COR-L47 (cell line): ENCODE measurements at places on chromosomes 7 and 10.

DNA sequence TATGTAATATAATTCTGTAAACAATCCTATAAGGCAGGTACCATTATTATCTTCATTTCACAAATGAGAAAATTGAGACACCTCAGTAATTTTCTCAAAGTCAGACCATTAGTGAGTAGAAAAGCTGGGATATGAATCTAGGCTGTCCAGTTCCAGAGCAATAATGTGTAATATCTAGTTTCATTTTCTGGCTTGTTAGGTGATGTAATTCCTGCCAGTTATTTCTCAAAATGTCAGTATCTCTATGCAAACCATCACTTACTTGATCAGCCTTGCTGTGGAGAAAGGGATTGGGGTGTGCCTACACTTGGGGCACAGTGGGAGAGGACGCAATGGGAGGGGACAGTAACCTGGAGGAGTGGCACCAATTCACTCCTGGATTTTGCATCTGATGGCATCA is 157.5 kb downstream of the LYZL1 start:
- DNase-seq = no peak

DNA sequence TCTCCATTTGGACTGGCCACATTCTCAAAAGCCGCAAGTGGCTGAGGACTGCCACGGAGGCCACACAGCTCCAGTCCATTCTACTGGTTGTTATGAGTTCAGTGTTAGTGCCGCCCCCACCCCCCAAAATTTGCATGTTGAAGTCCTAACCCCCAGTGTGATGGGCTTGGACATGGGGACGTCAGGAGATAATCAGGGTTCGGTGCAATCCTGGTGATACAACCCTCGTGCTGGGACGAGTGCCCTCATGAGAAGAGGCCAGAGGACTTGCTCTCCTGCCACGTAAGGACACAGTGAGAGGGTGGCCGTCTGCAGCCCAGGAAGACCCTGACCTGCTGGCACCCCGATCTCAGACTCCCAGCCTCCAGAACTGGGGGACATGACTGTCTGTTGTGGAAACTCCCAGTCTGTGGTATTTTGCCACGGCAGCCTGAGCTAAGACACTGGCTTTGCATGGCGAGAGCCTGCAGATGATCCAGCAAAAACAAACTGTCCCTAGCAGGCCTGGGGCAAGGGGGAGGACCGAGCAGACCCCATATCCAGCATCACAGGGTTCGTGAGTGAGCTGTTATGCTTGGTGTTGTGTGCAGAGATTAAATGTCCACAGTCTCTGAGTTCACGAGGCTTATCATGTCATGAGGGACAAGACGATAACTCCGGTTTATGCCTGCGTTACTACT is 41.5 kb upstream of the INSIG1 start:
- no peak for DNase-seq

DNA sequence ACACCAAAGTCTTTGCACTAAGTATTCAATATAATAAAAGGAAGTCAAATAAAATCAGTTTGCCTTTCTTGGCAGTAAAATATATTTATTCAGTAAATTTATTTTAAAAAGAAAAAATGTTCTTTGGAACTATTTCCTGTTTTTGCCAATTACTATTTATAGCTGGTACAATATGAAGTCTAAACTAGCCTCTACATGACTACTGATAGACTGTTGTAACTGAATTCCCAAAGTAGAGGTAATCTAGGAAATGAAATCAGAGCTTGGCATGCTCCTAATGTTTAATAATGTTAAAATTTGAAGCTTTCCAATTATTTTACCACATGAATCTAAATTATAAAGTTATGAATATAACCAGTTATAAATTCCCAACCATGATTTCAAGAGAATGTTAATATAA is 385.5 kb downstream of the SEMA3D start:
- DNase-seq = no peak

DNA sequence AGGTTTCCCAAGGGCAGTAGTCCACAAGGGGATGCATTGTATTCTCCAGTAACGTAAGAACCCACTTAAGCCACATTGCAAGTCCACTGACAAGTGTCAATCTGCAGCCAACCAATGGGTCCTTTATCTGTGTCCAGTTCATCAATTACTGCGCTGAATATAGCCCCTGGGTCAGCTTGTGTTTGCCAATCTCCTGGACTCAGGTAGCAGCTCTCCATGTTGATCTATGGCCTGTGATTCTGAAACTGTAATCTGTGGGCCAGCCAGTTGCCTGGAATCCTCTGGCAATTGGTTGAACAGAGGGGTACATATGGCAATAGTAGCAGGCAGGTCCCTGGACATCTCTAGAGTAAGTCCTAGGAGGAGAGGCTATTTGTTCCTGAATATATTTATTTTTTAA is 8.8 kb upstream of the TMEM248 start:
- no peak for DNase-seq

DNA sequence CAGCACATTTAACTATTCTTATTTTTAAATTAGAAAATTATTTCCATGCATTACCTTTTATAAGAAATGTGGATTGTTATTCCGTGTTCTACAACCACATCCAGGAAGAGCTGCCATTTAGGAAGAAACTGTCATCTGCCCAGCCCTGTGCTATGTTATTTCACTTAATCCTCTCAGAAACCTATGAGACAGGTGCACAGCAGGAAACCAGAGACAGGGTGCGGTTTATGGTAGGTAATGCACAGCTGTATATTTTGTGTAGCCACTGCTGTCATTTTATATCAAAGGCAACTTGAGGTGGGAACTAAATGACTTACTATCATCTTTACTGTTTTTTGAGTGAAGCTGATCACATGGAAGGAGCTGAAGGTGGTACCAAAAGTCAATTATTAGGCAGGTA is 232.3 kb downstream of the MAGI2 start:
- DNase-seq = no peak

GRCh38 chr7:116583653-116584052 is 58.8 kb downstream of the CAV1 start:
- DNase-seq = no peak

DNA sequence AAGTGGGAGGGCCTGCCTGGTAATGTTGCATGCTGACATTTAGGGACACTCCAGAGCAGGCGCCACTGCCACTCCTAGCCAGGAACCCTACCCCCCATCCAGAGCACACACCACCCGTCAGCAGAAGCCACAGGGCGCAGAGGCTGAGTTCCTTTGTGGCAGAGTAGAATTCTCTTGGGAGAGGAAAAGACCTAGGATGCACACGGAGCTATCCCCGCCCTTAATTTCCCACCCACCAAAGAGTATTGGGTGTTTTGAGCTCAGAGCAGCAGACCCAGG is 702 bp upstream of the INSYN2A start:
- no peak for DNase-seq

DNA sequence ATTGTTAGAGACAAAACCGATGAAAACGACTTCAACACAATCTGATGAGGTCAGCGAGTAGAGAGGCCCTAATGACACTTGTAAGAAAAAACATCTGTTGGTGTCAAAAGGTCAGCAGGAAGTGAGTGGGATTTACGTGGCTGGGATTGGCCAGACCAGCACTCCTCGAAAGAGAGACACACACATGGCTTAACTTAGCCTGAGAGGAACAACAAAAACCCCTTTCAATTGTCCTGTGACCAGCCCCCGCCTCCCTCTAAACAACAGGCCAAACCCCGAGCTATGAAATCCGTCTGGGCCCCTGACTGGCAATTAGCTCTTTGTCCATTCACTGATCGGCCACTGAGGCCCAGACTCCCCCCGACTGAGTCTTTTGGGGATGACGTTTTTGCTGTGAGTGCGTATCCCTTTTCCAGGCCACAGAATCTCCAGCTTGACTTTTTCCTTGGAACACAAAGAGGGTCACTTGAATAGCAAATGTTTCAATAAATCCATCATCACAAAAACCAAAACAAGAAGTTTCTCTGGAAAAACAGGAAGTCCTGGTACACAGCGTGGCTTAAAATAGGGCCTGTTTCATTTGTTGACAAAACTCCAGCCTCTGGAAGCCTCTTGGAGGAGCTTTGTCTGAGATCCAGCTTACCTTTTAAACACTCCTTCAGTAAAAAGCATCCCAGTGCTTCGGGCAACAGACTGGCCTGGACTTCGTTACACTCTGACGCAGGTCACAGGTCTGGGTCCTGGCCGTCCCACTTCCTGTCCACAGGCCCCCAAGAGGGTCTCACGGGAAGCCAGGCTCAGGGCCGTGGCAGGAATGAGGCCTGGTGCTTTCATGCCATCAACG is 103.0 kb downstream of the CTBP2 start:
- no peak for DNase-seq

GRCh38 chr7:120274899-120275298 is 1.9 kb downstream of the KCND2 start:
- no peak for DNase-seq

- no peak for DNase-seq
Observed at GRCh38 chr7:140654661-140655060, 14.0 kb upstream of the DENND2A start.

GRCh38 chr7:134649226-134649775 is 2.6 kb downstream of the BPGM start:
- DNase-seq = no peak

GRCh38 chr10:99869581-99870122 is 87.2 kb downstream of the ABCC2 start:
- no peak for DNase-seq

- DNase-seq = no peak
Observed at GRCh38 chr7:55473932-55474331, 98.4 kb downstream of the VOPP1 start.

DNA sequence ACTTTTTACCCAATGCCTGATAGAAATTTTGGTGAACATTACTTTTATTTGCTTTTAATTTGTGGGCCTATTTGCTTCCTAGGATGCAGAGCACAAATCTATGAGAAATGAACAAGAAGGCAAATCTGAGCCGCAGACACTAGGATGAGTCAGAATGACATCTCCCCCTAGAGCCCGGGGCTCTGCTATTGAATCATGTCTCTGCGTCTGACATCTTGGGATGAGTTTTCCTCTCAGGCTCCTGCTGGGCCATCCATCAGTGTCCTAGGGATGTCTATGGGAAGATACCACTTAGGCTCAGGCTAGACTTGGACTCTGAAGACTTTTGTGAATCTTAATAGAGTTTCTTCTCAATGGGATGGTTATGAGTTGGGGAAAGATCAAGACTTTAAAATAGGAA is 157.3 kb upstream of the MTPN start:
- no peak for DNase-seq

- DNase-seq = no peak
Observed at GRCh38 chr7:24870766-24871165, 109.2 kb downstream of the OSBPL3 start.

DNA sequence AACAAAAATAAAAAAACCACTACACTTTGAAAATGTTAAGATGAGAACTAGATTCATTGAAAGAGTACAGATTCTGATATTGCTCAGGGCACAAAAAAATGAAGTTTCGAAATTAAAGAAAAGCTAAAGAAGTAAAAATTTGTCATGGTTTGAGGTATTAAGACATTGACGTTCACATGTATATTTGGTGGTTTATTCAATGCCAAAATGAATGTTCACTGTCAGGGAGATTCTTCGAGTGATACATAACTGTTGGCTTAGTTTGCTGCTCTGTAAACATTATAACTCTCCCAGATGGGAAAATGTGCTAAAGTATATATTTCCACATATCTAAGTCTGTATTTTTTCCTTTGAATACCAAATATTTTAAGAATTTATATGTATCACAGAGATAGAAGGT is 345.0 kb downstream of the SEMA3D start:
- no peak for DNase-seq

DNA sequence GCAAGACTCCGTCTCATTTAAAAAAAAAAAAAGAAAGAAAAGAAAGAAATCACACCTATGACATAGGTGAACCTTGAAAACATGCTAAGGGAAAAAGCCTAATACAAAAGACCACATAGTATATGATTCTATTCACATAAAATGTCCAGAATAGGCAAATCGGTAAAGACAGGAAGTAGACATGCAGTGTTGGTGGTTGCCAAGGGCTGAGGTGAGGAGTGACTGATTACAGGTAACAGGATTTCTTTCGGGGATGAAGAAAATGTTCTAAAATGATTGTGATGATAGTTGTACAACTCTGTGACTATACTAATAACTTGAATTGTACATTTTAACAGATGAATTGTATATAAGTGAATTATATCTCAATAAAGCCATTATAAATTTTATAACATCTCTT is 3.3 kb downstream of the XPNPEP1 start:
- DNase-seq = no peak

- DNase-seq = no peak
Observed at GRCh38 chr10:77801474-77802161, 124.9 kb downstream of the DLG5 start.

DNA sequence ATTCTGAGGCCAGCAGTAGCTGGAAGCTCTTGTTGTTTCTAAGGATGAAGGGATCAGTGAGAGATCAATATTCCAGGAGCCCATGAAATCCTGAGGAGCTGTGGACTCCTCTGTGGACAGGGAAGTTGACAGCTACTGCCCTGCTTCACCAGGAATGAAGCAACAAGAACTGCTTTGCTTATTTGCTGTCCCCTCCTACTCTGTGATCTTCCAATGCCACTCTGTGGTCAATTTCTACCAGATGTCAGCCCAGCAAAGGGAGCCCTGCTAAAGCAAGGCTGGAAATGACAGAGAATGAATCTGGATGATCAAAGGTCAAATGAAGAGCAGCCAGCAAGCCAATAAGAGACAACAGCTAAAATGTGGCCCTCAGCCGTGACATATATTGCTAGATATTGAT is 227.5 kb upstream of the CHRM2 start:
- DNase-seq = no peak

- DNase-seq = peak; percentile 60
Observed at GRCh38 chr7:85612514-85612913, 425.7 kb upstream of the SEMA3D start.

- no peak for DNase-seq
Observed at GRCh38 chr7:22485189-22485588, 14.8 kb downstream of the STEAP1B start.

GRCh38 chr7:15920953-15921352 is 234.5 kb upstream of the MEOX2 start:
- no peak for DNase-seq

GRCh38 chr7:19060761-19061259 is 56.6 kb downstream of the TWIST1 start:
- DNase-seq = no peak
